ENCODE measurements at places on chromosomes 3 and 15.

DNA sequence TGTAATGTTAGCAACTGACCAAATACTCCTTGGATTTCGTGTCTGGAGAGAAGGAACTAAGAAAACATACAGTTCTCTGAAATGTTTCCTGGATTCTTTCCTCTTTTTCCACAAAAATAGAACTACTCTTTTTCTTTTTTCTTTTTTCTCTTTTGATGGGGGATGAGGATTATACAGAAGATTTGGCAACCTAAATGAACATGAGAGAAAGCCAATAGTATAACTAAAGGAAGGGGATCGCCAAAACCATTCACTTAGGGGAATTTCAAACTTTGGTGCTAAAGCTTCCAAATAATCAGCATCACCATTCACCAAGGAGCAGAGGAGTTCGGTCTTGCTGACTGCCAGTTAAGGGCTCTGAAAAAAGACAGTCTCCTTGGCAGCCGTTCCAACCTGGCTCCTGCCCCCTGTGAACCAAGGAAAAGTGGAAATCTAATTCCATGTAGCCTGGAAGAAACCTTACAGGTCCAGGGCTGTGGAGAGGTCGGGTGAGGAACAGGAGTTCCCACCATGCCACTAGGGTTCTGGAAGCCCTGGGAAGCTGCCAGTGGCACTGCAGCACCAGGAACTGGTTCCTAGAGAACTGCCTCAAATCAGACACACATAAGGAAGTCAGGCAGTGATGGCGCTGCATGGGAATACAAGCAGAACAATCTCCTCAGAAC is 176.9 kb downstream of the TNIK start:
- no peak for DNase-seq

- no peak for DNase-seq
Measured at GRCh38 chr3:107942951-107943749, 147.7 kb downstream of the CD47 start.

DNA sequence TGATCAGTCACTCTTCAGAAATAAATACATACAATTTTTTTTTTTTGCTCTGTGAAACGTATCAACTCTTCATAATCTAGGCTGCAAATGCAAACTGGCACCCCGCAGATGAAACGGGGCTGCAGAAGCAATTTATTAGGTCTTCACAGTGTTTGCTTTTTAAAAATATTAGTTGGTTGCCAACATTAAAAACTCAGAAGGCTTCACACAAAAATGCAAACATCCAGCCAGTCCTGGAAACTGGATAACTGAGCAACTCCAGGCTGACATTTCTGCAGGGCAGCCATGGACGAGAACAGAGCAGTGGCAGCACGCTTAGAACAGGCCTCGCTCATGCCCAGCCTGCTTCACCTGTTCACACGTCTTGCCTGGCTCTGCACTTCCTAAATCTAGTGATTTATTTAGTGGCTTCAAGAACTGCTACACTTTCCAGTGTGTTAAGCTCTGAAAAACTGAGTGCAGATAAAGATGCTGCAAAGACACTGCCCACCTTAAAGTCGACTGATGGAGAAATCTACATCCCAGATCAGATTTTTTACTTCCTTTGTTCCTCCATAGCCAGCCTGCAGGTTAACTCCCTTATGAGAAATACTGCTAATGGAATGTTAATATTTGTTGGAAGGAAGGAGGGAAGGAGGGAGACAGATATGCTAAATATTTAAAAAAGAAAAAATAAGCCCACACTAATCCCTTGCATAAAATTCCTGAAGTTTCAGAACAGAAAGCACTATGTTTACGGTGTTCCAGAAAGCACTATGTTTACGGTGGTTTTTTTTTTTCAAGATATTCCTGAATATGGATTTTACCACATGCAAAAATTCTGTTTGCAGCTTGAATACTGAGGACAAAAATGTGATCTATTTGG is 53.6 kb downstream of the SETMAR start:
- no peak for DNase-seq

GRCh38 chr3:114582929-114583328 is 289.1 kb downstream of the TIGIT start:
- DNase-seq: no peak

DNA sequence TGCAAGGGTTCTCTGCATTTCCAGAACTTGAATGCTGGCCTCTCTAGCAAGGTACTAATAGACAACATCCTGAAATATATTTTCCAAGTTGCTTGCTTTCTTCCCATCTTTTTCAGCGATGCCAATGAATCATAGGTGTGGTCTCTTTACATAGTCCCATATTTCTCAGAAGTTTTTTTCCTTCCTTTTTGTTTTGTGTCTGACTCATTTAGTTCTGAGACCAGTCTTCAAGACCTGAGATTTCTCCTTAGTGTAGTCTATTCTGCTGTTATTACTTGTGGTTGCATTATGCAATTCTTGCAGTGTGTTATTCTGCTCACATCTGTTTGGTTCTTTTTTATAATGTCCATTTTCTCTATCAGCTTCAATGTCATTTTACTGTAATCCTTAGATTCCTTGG is 1265.0 kb upstream of the ALCAM start:
- DNase-seq: no peak

GRCh38 chr3:121629601-121630000 is 31.1 kb downstream of the HCLS1 start:
- no peak for DNase-seq

GRCh38 chr15:95252404-95252803 is 1021.0 kb downstream of the MCTP2 start:
- no peak for DNase-seq

DNA sequence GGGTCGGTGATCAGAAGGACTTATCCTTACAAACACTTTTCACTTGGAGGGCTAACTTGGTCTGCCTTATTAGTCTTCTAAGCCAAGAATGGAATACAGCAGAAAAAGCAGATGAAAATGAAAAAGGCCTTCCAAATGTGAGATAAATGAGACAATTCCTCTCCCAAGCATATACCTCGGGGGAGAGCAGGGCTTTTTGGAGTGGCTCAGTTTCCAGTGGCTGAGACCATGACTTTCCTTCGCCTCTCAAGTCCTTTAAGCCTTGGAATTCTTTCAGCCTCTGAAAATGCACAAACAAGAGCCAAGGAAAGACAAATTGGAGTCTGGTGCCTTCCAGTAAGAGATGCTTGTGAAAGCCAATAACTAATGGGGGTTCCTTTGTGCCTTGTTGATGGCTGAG is 130.9 kb downstream of the DTWD1 start:
- DNase-seq: no peak

GRCh38 chr3:183591881-183592521 is 36.5 kb upstream of the KLHL6 start:
- no peak for DNase-seq

DNA sequence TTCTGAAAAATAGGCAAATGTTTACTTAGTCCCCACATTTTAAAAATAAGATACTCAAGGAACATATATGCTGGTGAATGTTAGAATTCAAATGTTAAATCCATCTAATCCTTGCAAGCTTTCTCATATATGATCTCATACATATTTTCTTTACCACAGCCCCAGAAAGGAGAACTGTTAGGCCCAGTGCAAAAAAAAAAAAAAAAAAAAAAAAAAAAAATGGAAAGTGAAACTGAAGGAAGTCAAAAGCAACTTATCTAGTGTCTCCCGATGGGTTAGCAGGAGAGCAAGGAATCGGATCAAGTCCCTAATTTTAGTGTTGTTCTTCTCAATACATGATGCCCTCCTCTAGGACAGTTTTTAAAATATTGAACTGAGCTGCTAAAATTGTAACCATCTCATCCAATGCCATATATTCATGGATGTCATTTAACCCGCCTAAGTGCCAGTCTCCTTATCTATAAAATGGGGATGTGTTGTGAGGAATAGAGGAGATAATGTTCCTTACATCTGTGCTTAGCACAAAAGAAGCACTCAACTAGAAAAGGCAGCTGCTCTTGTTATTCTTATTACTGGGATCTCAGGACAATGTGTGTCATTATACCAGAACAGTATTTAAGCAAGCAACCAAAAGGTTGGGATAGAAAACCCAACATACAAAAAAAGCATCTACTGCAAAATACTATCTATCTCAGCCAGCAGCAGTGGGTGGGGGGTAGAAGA is 279.7 kb downstream of the MAGI1 start:
- no peak for DNase-seq

GRCh38 chr3:37174532-37175126 is at the start of gene LRRFIP2:
LRRFIP2 (minus strand) TSS chr3:37174582; CDS start chr3:37148983, 25,599 bp downstream.
- peak; percentile 5 for DNase-seq

GRCh38 chr3:25094932-25095685 is 333.0 kb upstream of the RARB start:
- DNase-seq: no peak

- DNase-seq: no peak
Measured at GRCh38 chr15:92648190-92648875, 7.2 kb downstream of the FAM174B start.

DNA sequence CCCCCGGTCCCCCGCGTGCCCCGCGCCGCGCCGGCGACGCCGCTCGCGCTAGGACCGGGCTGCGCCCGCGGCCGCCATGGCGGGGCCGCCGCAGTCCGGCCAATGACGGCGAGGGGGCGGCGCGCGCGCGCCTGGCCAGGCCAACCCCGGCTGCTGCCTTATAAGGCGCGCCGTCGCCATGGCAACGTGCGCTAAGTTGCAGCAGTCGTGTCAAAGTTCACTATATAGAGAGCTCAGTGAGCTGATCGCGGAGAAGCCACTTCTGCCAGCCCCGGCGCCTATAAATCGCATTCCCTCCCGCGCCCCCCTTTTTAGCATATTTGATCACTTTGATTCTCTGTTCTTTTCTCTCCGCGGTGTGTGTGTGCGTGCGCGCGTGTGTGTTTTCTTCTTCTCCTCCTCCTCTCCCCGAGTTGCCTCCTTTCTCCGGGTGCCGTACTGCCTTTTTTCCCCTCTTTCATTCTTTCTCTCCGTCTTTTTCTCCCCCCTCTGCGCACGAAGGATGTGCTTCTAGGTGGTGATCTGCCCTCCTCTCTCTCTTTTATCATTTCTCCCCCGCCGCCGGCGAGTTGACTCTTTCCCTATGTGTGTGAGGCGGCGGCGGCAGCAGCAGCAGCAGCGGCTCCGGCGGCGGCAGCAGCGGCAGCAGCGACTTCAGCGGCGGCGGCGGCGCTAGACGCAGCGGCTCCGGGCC is at the start of gene NR2F2:
Gene NR2F2, plus strand, starts transcription at position 251 of the 694 bp plus-strand sequence. CDS start 1,406 bp downstream, outside the sequence.
- peak; percentile 17 for DNase-seq

- DNase-seq: no peak
Measured at GRCh38 chr3:39332525-39332924, 3.0 kb downstream of the CCR8 start.

DNA sequence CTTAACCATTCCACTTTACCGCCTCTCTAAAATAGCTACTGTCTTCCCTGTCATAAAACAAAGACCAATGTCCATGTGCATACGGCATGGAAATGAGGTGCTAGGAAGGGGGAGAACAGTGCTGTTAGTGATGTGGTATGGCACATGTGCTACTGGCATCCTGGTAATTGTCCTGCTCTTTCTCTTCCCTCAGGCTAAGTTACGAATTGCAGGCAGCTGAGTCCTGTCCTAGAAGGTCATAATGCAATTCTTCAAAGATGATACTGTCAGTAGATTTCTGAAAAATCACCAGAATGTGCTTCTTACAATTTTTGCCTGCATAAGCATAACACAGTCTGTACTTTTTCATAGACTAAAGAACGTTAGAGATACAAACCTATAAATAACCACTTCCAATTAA is 216.8 kb downstream of the RSL24D1 start:
- no peak for DNase-seq

GRCh38 chr15:90586948-90587347 is 57.2 kb downstream of the CRTC3 start:
- no peak for DNase-seq

- no peak for DNase-seq
Measured at GRCh38 chr3:108036401-108036800, 54.4 kb downstream of the CD47 start.

GRCh38 chr15:79680720-79681119 is 216.1 kb downstream of the MTHFS start:
- DNase-seq: no peak

DNA sequence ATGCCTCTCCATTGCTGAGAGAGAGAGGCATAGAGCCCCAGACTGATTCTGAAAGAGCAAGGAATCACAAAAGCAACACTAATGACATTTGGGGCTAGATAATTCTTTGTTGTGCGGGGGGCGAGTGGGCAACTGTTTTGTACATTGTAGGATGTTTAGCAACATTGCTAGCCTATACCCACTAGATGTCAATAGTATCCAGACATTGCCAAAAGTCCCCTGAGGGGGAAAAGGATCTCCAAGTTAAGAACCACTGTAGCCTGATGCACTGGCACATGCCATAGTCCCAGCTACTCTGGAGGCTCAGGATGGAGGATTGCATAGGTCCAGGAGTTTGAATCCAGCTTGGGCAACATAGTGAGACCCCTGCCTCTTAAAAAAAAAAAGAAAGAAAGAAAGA is 22.8 kb upstream of the GOLM2 start:
- DNase-seq: no peak

DNA sequence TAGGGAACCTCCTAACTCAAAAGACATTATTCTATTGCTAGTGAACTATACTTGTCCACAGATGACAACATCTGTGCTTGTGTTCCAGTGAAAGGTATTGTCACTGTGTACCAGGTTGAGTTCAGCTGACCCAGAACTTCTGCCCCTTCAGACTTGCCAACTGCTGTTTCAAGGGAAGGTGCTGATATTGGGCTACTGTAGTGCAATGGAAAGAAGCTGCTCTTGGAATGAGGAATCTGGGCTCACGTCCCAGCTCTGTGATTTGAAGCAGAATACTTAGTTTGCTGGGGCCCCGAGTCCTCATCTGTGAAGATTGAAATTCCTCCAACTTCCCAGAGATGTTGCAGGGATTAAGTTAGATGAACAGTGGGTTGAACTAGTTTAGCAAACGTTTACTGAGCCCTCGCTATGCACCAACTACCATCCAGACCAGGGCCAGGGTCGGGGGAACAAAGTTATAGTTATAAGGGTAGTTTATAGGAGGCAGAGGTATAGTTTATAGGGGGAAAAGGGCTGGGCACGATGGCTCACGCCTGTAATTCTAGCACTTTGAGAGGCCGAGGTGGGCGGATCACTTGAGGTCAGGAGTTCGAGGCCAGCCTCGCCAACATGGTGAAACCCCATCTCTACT is 15.9 kb upstream of the UMPS start:
- DNase-seq: no peak

DNA sequence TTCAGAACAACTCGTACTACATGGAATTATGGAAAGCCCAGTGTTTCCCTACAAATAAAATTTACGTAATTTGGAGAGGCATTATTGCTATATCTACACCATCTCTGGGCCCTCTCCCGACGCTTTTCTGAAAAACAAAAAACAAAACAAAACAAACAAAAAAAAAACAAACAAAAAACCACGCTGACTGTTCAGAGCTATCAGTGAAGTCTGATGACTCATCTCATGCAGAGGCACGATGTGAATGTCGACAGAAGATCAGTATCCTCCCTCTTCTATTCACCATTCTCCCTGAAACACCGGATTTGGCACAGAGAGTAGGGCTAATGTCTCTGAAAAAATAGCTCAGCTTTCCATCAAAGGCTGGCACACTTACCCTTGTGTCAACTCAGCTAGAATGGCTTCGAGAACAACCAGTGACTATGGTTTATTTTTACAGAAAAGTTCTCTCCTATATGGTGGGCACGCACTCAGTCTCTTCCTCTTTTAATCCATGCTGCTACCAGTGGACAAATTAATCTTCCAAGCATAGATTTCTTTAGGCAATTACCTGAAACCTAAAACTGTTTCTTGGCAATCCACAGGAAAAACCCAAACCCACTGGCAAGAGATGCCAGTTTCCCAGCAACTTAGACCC is 1.5 kb downstream of the CRBN start:
- DNase-seq: no peak

All from stimulated activated CD4-positive, alpha-beta T cell treated with anti-CD3 and anti-CD28 coated beads, Interleukin-4, amount 100 ng/mL, for 4 hours (primary cell).